ENCODE measurements at places on chromosomes 7 and 10.

GRCh38 chr7:15832996-15833395, 146.5 kb upstream of the MEOX2 start:
- DNase-seq, result no peak

- no peak for DNase-seq
These were observed 277.6 kb downstream of the HGF start for GRCh38 chr7:81492240-81492639.

DNA sequence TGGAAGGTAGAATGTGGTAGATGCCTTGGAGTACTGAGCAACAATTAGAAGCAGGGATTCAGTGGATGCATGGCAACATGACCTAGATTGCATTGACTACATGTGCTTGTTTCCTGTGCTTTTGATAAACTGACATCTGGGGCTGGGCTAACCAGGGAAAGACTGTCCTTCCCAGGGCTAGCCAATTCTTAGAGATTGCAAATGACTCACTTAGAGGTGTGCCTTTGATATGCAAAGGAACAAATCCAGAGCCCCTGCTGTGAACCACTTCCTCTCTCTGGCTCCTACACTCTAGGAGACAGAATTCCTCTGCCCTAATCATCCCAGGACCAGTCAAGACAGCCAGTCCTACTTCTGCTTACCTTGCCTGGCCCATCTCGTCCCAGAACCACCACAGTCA, 651.5 kb downstream of the LRMDA start:
- no peak for DNase-seq

DNA sequence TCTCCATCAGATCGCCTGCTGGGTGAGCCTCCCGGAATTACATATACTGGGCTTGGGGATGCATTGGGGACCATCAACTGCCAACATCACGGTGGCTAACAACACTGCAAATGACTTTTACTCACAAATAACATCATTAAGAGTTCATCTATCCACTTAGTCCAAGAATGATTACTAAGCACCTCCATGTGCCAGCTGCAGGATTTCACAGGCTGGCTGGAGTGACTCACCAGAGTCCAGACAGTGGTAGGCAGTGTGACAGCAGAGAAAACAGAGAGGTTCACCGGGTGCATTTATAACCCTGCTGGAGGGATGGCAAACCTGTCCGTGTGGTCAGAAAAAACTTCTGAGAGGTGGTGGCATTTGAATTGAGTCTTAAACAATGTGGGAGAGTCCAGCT, 3.2 kb upstream of the IGFBP3 start:
- no peak for DNase-seq

GRCh38 chr7:116576350-116577319, 51.8 kb downstream of the CAV1 start:
- DNase-seq, result no peak

- peak; percentile 68 for DNase-seq
These were observed 24.8 kb upstream of the SLIT1 start for GRCh38 chr10:97210543-97210960.

- DNase-seq, result peak; percentile 6
These were observed 98.2 kb upstream of the PRKCQ start for GRCh38 chr10:6678211-6678803.

DNA sequence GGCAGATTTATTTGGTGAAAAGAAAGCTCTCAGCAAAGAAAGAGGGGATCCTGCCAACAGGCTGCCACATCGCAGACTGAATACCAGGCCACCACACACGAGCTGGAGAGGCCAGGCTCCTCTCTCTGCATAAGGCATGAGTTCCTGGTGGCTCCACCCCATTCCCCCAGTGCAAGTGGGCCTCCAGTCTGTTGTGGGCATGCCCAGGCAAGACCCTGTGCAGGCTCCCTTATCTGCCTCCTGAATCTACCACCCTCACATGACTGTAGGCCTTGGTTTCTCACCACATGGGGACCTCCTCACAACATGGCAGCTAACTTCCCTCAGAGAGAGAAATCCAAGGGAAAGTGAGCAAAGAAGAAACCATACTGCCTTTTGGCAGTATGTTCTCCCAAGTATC, 26.7 kb upstream of the CUL1 start:
- DNase-seq, result no peak

- no peak for DNase-seq
These were observed 1083.3 kb downstream of the NXPH1 start for GRCh38 chr7:9516662-9517061.

GRCh38 chr7:114650491-114650890, 235.9 kb downstream of the FOXP2 start:
- DNase-seq, result no peak

DNA sequence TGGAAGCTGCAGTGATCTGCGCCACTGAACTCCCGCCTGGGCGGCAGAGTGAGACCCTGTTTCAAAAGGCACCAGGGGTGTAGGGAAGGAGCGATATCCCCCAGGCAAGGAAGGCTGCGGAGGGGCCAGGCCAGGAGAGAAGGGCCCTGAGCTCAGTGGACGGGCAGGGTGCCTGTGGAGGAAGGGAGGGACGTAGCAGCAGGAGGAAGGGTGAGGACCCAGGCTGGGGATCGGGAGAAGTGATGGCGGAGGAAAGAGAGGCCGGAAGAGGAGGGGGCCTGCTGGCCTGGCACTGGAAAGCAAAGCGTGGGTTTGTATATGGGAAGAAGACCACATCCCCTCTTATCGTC, 45.6 kb downstream of the ALOX5 start:
- no peak for DNase-seq

DNA sequence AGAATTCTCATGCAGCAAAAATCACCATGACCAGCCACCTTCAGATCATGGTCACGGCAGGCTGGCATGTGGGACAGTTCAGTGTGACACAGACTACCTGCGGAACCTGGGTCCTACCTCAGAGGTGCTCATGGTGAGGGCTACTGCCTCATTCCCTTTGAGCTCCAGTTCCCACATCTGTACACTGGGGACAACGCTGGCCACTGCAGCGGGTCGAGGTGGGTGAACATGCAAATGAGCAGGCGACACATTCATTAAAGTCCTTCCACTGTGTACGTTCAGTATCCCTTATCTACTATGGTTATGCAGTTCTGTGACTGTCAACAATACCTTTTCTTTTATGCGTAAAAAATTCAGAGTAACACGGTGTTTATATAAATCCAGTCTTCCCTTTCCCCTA, 218.7 kb upstream of the AOAH start:
- DNase-seq, result no peak

DNA sequence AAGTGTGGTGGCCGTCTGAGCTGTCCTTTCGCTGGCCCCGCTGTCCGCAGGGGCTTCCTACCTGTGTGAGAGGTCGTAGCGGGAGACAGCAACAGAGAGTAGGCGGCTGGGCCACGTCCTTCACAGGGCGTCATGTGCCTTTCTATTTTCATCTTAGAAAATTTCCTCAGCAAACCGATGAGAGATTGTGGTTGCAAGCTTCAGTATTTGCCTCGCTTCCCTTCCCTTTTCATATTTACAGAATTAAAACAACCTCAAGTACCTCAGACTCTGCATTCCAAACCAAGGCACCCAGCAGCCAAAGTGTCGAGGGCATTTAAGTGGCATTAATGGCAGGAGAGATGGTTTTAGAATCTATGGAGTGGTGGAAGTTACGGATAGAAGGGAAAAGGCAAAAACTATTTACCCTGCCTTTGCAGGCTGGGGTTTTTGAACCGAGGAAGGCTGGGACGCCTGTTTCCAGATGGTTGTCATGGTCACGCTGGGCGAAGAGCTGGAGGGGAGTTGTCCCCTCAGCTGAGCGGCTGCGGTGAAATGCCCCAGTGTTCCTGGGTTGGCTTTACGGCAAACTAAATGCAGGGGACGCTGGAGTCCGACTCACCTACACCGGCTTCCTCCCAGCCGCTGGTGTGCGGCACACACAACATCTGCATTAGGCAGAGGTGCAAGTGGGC, 41.9 kb downstream of the WIPI2 start:
- no peak for DNase-seq

DNA sequence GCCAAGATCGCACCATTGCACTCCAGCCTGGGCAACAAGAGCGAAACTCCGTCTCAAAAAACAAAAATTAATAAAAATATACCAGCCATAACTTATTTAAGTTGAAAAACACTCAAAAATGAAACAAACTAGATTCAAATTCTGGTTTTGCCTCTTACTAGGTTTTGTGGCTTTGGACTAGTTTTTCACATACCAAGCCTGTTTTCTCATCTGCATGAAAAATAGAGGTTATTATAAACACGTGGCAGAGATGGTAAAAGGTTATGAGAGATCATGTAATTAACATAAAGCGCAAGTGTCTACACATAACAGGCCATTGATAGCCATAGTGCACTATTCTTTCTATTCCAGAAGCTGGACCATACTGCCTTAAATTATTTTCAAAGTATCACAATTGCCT, 35.5 kb upstream of the CABCOCO1 start:
- no peak for DNase-seq

GRCh38 chr10:33391611-33392465, 57.4 kb upstream of the NRP1 start:
- DNase-seq, result no peak

DNA sequence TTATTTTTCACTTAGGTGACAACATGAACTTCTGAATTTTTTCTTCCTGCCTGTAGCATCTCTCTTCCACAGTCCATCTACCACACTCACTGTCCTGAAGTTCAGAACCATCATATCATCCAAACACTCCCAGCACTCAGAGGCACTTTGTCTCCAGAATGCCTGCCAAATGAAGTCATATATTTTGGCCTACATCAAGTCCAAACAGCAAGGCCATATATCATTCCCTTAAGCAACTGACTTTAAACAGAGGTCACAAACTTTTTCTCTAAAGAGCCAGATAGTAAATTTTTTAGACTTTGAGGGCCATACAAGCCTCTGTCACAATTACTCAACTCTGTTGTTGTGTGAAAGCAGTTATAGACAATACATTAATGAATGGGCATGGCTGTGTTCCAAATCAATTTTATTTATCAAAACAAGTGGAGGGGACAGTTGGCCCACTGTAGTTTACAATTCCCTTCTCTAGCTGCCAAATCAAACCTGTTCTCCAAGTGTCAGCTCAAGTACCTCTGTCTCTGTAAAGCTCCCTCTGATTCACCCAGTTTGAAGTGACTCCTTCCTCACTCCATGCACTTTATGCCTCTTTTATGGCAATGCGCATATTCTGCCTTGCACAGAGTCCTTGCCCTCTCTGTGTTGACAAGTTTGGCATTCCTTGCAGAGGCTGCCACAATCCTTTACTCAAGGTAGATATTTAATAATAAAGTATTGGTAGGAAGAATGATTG, 305.7 kb downstream of the FZD1 start:
- no peak for DNase-seq

DNA sequence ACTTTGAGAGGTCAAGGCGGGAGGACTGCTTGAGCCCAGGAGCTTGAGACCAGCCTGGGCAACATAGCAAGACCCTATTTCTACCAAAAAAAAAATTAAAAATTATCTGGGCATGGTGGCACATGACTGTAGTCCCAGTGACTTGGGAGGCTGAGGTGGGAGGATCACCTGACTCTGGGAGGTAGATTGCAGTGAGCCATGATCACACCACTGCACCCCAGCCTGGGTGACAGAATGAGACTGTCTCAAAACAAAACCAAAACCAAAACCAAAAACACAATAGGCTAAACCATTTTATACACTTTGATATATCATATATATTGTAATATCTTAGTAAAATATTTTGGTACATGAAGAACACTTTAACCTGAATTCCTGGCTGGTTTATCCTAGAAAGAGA, 101.6 kb downstream of the RAPGEF5 start:
- no peak for DNase-seq

DNA sequence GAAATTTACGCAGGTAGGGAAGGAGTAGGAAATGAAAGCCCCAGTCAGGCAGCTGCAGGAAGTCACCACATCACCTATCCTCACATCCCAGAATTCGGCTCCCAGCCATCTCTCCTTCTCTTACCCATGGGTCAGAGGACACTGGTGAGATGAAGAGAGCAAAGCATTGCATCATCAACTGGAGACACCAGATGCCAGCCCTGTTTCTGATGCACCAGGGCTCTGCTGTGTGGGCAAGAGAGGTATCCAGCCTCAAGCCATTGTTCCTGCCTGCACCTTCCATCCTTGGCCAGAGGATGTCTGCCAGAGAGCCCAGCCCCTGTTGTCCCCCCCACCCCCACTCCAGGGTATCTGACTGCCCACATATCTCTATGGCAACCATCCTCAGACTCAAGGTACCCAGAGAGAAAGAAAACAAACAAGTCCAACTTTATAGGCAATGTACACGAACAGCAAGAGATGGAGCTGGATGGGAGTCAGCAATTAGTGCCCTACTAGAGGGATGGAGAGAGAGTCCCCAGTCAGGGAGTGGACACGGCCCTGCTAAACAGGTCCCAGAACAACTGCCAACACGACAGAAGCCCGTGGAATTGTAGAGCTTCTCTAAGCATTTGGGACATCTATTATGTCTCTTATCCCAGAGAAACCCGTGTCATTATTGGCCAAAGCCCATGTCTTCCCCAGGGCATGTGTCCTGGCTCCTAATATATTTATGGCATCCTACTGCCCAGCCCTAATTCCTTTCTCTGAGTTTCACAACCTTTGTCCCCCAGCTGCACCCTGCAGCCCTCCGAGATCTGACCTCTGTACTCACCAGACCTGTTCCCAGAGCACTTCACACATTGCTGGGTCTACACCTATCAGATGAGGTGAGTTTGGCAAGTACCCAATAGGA, 2.8 kb downstream of the CAMK2G start:
- DNase-seq, result no peak

DNA sequence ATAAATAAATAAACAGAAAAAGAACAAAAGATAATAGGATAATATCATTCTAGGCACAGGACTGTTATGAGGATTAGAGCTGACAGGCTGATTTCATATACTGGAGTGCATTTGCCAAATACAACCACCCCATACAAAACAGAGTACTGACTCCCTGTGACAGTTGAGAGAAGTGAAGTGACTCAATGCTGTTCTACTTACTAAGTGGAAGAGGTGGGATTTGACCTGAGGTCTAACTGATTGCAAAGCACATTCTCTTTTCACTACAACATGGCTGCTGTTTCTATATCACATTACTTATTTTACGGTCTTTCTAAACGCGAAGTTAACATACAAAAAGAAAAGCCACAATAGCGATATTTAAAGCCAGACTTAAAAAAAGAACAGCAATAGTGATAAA, 51.4 kb downstream of the ITGB1 start:
- DNase-seq, result no peak

DNA sequence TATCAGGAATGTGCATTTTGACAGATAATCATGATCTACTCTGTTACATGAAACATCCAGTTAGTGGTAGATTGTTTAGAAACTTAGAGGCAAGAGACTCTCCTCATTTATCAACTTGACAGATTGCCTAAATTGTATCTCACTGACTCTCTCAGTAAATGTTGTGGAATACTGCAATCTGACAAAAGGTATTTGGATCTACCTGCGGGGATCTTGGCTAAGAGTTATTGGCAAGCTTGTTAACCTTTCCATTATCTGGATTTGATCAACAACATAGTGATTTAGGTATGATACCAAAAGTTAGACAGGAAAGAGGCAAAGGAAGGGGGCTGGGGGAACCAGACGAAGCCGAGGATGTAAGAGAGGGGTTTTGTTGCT, 2.0 kb downstream of the VSTM2A start:
- no peak for DNase-seq
